ENCODE measurements at places on chromosomes 6 and 20.

- DNase-seq, result no peak
Measured at GRCh38 chr6:52718550-52718949, 44.7 kb downstream of the GSTA2 start.

DNA sequence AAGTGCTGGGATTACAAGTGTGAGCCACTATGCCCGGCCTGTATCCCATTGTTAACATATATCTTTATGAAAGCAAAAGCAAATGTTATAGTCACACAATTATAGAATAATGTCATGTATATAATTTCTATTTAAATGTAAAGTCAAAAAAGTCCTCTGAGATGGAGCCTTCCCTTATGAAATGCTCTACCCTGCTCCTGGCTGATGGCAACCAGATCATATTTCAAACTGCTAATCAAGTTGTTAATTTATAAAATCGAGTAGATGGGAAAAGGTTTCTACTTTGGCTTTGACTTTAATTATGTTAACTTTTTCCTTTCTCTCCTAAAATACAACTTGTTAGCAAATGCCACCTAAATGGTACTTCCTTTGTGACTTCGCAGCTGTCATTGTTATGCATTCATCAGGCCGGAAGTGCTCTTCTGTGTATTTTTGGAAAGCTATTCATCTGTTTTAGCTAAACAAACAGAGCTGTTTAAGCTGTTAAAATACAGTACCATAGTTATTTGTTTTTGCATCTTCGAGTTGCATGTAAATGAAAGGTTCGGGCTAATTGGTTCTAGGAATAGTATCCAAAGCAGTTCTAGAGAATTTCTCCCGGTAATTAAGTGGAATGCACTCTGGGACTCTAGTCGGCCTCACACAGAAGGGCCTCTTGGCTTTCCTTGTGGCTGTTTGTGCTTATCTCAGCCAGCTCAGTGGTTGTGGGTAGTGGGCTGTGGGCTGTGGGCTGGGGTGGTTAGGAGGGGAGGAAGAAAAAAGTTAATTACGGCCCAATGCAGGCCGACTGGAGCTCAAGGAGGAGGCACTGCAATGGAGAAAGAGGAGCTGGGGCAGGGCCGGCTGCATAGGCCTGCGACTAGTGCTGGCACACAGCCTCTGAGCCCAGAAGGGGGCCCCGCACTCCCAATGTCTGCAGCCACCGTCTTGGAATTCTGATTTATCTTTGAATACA, 34.8 kb downstream of the SLC35D3 start:
- no peak for DNase-seq

DNA sequence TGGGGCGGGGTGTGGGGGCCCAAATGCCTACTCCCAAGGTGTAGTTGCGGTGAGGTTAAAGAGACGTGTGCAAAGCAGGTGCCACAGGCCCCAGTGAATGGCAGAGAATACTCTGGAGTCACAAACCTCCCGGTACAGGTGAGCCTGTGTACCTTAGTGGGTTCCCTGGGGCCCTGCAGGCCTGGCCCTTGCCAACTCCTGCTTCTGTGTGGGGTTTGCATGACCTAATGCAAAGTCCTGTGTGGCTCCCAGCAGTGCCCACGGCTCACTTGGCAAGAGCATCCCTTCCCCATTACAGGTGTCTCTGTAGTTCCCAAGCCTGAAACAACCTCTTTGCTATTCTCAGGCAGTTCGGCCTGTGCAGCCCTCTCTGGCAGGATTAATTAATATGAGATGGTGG, 17.5 kb downstream of the SPDEF start:
- DNase-seq, result no peak

- DNase-seq, result no peak
Measured at GRCh38 chr6:164756142-164756541, 553.3 kb downstream of the C6orf118 start.

DNA sequence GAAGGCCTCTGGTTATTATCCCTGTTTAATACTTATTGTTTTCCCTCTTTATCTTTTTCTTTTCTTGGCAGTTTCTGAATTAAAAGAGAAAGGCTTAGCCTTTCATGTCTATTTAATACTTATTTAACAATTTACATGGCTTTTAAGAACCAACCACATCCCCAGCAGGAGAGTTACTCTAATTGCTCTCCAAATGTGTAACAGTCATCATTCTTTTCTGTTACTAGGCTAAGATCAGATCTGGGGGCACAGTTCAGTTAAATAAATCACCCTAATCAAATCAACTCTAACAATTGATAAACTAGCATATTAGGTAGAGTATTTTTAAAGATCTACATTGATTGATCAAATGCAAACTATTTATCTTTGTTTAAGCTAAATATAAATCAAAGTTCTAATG, 54.1 kb upstream of the NT5E start:
- no peak for DNase-seq

DNA sequence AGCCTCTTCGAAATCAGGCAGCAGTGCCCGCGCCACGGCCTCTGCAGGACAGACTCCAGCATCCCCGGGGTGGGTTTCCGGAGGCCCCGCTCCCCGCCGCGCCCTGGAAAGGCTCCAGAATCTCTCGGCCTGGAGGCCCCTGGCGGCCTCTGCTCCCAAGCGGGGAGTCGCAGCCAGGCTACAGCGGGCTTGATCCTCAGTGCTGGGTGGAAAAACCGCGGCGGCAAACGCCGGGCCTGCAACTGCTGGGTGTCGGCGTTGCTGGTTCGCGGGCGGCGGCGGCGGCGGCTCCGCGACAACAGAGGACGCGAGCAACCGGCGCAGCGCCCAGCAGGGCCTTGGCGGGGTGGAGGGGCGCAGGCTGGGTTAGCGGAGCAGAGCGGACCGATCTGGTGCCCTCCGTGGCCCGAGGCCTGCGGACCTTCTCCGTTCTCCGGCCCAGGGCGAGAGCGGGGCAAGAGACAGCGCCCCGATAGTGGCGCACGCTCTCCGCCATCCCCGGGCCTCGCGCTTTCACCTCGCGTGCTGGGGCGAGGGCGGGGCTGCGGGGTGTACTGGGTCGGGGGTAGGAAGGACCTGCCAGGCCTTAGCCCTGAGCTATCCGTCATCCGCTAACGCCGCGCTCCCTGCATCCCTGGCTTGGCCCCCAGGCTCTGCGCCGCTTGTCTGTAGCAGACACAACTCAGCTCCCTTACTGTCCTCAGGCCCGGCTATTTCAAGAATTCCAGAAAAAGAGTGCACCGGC, 3.4 kb upstream of the ZNF292 start:
- peak; percentile 55 for DNase-seq

DNA sequence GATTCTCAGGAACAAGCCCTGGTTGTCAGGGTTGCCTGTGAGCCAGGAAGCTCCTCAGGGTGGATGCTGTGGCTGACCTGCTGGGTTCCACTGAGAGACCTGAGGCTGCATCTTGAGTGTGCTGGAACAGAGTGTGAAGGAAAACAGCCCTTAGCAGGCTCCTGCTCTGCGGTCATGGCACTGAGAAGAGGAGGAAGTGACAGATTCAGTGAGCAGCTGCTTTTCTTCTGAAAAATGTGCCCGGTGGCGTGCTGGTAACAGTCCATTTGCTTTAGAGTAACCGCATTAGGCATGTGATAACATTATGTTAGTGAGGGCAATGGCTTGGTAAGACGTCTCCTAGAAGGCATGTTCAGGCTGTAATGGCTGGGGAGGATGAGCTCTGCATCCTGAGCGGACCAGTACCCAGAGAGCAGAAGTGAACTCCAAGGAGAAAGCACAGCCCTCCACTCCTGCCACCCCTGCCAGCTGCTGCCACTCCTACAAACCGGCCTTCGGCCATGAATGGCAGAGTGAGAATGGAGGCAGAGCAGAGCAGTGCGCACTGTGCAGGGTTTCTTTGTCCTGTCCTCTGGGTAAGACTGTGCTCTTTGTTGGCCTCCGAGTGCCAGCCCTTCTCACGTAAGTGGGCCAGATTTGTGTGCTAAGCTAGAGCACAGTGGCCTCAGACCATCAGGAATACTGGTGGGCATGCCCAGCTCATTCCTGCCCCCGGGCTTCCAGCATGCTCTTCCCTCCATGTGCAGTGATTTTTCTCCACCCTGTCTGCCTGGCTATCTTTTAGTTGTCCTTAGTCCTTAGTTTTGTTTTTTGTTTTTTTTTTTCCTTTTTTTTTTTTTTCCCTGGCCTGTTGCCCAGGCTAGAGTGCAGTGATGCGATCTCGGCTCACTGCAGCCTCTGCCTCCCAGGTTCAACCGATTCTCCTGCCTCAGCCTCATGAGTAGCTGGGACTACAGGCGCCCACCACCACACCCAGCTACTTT, 98.1 kb upstream of the VSTM2L start:
- no peak for DNase-seq

GRCh38 chr20:5156675-5157448, 30.1 kb downstream of the CDS2 start:
- no peak for DNase-seq

GRCh38 chr6:119768201-119768600, 418.6 kb upstream of the MAN1A1 start:
- no peak for DNase-seq

DNA sequence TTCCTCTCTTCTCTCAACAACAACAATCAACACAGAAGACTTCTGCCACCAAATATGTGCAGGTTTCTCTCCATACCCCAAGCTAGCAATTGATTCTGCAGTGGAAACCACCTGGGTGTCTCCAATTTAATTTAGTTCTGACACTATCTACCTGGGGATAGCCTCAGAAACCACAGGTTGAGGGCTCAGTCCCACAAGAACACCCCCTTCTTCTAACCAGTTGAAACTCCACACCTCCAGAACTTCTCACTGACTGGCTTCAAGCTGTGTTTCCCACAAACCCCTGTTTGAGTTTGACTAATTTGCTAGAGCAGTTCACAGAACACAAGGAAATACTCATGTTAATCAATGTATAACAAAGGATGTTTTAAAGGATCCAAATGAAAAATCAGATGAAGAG, 52.5 kb upstream of the SPTLC3 start:
- DNase-seq, result no peak

GRCh38 chr20:35063168-35063567, 29.4 kb downstream of the TRPC4AP start:
- DNase-seq, result no peak

DNA sequence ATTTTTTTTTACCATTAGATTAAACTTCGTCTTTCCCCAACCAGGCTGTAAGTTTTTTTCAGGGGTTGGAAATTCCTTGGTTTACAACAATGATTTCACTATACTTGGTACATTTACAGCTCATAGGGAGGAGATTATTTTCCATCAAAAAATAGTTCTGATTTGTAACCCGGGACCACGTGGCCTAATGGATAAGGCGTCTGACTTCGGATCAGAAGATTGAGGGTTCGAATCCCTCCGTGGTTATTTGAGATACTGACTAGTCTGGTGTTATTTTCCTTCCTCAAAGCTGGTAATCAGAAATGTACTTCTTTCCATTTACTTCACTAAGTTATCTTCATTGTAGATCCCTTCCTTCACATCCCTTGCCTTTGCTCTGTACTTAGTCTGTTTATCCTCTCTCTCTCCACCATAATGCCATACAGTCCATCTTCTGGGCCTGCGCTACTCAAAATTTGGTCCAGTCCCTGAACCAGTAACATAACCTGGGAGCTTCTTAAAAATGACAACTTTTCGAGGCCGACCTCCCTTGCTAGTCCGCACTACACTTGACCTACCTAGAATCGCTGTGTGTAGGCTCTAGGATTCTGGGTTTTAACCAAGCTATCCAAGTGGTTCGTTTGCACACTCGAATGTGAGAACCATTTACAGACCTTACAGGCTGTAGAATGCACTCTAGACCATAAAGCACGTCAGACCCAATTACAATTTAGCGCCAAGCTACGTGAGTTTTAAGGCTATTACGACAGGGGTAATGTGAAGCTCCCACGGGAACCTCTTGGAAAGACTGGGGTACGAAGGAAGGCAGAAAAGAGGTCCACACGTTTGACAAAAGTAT, 42.1 kb upstream of the BTN3A2 start:
- peak; percentile 73 for DNase-seq

DNA sequence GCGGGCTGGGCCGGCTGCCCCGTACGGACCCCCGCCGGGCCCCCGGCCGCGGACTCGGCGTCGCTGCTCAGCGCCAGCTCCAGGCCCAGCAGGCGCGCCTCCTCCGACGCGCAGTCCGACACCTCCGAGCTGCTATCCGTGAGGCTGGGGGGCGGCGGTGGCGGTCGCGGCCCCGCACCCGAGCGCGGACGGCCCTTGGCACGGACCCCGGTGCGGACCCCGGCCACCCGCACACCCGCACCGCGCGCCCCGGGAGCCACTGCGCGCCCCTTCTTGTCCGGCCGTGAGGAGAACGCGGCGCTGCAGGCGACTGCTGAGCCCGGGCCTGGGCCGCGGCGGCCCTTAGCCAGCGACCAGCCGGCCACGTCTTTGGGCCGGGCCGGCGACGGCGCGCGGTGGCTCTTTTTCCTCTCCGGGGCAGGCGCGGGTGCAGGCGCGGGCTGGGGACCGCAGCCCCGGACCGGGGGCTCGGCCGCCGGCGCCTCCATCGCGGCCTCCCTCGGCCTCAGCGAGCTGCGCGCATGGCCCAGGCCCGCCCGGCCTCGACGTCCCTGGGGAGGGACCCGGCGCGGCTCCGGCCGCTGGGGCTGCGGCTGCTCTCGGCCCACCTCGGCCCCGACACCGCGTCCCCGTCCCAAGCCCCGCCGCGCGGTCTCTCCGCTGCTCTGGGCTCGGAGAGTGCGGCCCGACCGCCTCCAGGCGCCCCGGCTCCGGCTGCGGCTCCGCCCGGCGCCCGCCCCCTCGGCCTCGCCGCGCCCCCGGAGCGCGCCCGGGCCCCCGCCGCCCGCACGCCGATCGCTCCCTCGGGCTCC, 12.9 kb upstream of the TLDC2 start:
- no peak for DNase-seq

DNA sequence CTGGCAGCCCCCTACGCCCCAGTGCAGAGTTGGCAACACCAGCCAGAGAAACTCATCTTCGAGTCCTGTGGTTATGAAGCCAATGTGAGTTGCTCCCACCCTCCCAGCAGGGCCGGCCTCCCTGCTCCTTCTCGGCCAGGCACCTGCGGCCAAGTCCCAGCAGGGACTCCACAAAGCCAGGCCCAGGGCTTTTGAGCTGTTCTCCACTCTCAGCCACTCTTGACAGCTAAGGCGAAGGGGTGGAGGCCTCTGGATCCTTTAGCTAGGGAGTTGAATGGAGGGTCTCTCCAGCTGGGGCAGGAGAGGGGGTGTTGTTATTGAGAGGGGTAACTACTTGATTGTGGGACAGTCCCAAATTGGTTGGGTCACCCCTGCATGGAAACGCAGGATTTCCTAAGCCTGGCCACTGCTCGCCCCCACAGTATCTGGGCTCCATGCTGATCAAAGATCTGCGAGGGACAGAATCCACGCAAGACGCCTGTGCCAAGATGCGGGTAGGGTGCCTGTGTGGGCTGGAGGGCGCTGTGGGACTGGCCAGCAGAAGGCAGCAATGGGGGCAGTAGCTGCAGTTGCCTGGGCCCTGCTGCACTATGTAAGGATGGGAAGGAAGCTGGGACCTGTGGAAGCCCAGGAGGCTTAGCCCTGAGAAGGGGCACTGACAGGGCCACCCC, 58.3 kb downstream of the TCP11 start:
- DNase-seq, result no peak

- no peak for DNase-seq
Measured at GRCh38 chr20:35820715-35821114, 48.9 kb downstream of the PHF20 start.
